Right renal pelvis (tissue), 4 donors: ENCODE measurements at places on chromosomes 16 and 17. TPM values are rescaled to one million over a fixed set of nuclear protein-coding genes. Genes with fewer than 3 reads are reported as not detected.
A peak's percentile ranks its signal among the peaks of the same experiment; 100 is the strongest.

DNA sequence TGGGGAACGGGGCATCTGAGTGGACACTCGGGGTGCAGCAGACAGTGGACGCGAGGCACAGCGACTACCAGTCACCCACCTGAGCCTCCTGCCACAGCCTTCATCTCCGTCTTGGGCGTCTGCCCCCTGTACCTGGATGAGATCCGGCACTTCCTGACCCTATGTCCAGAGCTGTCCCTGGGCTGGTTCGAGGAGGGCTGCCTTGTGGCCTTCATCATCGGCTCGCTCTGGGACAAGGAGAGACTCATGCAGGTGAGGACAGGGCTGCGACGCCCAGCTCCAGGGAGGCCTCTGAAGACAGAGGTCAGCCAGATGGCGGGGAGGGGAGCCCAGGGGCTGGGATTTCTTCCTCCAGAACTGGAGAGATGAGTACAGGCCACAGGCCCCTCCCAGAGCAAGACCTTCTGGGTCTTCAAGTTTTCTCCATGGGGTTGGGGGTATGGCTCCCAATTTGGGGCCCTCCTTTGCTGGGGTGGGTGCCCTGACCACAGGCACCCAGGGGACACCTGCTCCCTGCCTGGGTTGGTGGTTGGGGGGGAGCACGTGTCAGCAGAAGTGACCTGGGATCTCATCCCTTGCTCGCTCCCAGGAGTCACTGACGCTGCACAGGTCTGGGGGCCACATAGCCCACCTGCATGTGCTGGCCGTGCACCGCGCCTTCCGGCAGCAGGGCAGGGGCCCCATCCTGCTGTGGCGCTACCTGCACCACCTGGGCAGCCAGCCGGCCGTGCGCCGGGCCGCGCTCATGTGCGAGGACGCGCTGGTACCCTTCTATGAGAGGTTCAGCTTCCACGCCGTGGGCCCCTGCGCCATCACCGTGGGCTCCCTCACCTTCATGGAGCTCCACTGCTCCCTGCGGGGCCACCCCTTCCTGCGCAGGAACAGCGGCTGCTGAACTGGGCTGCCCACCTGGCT, 1.9 kb downstream of the AANAT start:
- no peak for DNase-seq

GRCh38 chr17:17118399-17118798, 76.1 kb downstream of the MPRIP start:
- DNase-seq: no peak

- DNase-seq: no peak
Measured at GRCh38 chr16:1109648-1110047, 13.6 kb upstream of the C1QTNF8 start.

DNA sequence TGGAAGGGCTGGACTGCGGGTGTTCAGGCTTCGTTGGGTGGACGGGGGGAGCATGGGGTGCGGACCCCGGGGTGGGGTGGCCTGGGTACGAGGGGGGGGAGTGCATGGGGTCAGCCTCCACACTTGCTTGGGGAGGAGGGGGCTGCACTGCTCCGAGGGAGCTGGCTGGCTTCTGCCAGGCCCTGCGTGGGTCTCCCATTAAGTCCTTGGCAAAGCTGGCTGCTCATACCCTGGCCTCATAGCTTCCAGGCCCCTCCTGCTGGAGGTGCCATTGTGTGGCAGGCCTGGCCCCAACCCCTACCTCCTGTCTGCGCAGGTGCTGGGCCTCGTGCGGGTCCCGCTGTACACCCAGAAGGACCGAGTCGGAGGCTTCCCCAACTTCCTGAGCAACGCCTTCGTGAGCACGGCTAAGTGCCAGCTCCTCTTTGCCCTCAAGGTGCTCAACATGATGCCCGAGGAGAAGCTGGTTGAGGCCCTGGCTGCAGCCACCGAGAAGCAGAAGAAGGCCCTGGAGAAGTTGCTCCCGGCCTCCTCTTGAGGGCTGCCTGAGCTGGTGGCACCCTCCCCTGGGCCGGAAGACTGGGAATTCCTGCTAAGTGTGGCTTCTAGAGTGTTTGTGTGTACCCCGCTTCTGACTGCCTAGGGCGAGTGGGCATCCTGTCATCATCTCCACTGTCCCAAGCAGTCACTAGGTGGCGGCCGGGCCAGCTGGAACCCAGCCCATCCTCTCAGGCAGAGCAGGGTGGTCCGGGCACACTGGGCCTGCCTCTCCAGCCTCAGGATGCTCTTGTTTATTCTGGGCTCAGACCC, 1.5 kb downstream of the NUDT16L1 start:
- DNase-seq: no peak

GRCh38 chr16:72832621-72833248, 215.2 kb downstream of the ZFHX3 start:
- peak; percentile 57 for DNase-seq

DNA sequence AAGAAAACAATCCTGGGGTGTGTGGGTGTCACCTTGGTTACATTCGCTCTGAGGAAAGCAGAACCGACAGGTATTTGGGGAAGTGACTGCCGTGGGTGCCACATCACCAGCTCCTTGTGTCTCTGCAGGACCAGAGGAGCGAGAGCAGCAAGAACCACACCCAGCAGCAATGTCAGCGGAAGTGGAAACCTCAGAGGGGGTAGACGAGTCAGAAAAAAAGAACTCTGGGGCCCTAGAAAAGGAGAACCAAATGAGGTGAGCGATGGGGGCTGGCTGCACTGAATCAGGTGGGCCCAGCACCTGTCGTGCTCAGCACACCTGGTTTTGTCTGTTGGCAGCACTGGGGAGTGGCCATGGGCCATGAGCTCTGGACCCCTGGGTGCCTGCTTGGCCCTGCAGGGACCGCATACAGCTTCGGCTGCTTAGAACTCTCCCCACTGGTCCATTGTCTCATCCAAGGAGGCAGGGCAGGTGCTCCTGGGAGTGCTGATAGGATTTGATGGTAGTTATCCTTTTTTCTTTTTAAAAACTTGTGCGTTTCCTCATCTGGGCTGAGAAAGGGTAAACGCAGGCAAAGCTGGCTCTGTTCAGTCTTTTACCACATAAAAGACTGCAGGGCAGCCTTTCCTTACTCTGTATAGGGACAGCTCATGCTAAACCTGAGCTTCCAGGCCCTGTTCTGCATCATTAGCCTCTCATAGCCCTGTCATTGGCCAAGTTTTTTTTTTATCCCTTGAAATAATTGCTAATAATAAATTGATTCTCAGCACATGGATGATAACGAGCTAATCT, 29.4 kb downstream of the HMOX2 start:
- no peak for DNase-seq

DNA sequence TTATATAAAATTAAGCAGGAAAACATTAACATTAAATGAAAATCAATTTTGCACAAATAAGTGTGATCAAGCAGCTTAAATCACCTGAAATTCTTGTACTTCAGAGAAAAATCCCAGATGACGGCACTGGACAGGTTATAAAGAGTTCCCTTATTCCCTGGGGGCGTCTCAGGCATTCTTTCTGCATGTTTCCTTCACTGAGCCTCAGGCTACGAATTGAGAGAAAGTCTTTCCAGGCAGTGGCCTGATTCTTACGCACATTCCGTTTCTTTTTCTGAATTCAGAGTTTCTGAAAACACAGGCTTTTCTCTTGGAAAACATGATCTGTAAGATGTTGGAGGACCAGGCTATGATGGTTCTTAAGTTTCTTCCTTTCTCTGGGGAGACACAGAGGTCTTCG, 22.1 kb upstream of the PITPNM3 start:
- no peak for DNase-seq

DNA sequence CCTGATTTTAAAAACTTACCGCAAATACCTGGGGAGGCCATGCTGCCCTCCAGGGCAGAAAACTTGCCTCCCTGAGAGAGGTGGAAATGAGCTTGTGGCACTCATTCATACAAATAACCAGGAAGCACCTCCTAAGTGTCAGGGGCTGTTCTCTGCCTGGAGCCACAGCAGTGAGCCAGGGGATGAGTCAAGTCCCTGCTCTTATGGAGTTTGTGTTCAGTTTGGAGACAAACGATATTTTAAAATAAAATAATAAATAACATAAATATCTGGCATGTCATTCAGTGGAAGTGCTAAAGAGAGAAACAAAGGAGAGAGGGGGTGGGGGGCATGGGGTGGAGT, 313.8 kb downstream of the C16orf95 start:
- no peak for DNase-seq

DNA sequence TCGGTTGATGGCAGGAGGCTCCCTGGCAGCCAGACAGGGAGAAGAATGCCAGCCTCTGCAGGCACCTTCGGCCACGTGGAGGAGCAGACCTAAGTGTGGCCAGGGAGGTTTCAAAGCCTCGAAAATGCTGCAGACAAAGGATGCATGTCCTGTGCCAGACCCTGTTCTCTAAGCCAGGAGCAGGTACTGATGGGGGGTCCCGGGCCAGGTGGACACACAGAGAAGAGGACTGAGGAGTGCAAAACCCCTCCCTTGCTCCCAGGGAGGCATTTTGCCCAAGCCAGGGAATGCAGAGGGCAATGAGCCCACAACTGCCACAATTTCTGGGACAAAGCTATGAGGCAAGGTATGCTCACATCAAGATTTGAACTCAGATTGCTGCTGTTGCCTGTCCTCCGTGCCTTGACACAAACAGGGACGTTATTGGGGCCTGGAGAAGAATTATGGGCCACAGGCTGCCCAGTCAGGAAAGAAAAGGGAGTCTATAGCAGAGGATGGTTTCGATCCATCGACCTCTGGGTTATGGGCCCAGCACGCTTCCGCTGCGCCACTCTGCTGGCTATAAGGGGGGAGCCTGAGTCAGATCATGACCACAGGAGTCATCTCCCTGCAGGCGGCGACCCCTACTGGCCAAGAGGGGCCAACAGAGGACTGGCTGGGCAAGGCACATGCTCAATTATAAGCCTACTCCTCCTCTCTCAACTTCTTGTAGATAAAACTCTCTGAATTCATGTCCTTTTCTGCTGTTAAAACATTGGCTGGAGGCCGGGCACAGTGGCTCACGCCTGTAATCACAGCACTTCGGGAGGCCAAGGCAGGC, 25.1 kb upstream of the FOXK2 start:
- DNase-seq: peak; percentile 78

GRCh38 chr16:66095676-66096075, 270.8 kb upstream of the CDH5 start:
- DNase-seq: no peak

DNA sequence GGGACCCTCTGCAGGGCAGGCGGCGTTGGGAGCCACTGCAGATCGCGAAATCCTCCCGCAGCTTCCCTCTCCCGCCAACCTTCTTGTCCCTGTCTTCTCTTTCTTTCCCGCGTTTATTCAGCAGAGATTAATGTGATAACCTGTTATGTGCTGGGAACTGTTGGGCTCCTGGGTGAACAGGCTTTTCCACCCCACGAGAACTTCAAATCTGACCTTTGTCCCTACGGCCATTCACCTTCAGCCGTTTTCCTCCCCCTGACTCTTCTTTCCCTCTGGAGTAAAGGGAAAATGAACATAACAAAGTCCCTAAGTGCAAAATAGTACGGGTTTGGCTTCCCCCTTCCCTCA, 15.2 kb upstream of the KPNA2 start:
- no peak for DNase-seq

- DNase-seq: no peak
Measured at GRCh38 chr16:66902648-66903543, 15.8 kb downstream of the CDH16 start.

DNA sequence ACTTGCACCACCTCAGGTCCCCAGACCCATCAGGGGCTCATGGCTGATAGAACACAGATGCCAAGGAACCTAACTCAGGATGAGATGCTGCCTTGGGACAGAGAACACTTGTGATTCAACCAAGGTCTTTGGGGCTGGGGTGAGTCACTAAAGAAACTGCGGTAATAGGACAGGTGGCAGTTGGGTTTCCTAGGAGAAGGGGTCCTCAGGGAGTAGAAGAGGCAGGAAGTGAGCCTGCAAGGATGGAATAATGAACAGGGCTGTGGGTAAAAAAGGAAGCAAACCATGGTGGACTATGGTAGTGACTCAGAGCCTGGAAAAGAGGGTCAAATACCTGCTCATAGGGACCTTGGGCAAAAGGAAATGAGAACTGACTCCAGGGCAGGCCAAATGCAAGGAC, 6.5 kb upstream of the PNPO start:
- DNase-seq: no peak

DNA sequence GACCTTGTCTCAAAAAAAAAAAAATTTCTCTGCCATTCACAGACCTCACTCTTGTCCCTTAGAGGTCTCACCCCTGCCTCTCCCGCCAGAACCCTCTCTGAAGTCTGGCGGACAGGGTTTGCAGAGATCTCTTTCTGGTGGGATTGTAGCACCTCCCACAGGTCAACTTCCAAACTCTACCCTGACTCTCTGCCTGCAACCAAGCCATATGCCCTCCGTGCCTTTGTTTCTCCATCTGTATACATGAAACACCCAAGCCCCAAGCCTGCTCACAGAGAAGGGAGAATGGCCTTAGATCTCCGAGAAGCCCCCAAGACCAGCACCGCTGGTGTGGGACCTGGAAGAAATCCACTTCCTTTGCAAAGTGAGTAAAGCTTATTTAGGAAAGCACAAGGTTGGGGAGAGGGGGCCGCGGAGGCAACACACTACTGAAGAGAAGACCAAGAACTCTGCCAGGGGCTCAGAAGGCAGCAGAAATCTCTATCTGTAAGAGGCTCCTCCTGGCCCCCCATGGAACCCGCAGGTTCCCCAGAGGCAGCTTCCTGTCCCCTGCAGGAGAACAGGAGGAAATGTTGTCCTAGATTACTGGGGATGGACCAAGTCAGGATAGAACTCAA, 219.9 kb downstream of the C16orf78 start:
- DNase-seq: no peak

GRCh38 chr17:67671493-67671892, 46.2 kb upstream of the NOL11 start:
- no peak for DNase-seq

- DNase-seq: no peak
Measured at GRCh38 chr17:62882284-62882683, 74.2 kb upstream of the MARCHF10 start.

- DNase-seq: no peak
Measured at GRCh38 chr17:57541472-57542394, 203.4 kb downstream of the CCDC182 start.

DNA sequence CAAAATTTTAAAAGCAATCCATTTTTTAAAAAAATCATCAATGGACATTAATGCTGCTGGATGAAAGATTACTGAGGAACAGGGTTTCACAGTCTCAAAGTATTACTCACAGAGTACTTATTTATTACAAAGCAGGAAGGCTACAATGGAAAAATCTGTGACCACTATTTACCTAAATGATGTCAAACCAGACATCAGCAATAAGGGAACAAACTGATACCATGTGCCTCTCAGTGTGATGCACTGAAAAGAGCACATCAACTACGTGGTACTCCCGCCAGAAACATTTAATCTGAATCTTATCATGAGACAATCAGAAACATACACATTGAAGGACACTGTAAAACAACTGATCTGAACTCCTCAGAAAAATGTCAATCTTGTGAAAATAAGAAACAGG, 124.2 kb downstream of the PARN start:
- DNase-seq: no peak

- DNase-seq: no peak
Measured at GRCh38 chr17:4276514-4276913, 12.7 kb upstream of the ANKFY1 start.

Gene KRT20
- 0.77 TPM for polyA plus RNA-seq

Gene KCNJ18
- polyA plus RNA-seq: not detected

Gene RAB37
- 6.0 TPM for polyA plus RNA-seq

Gene ITGAL
- 3.4 TPM for polyA plus RNA-seq

Gene CD19
- polyA plus RNA-seq: 4.2 TPM

Gene KRT25
- polyA plus RNA-seq: not detected

Gene GUCY2D
- 0.35 TPM for polyA plus RNA-seq

Gene KRTAP9-9
- polyA plus RNA-seq: not detected

Gene SULT1A4
- 9.9 TPM for polyA plus RNA-seq

Gene NOG
- polyA plus RNA-seq: 1.4 TPM

Gene SLFN12L
- polyA plus RNA-seq: 0.15 TPM

Gene CBLN1
- 0.35 TPM for polyA plus RNA-seq

Gene RDM1
- polyA plus RNA-seq: 2.9 TPM

Gene CD79B
- 3.2 TPM for polyA plus RNA-seq

Gene MLKL
- 2.8 TPM for polyA plus RNA-seq

Gene CCDC182
- polyA plus RNA-seq: not detected
